ENCODE measurements at places on chromosomes 1 and 21.

- DNase-seq: no peak
These were observed 103.7 kb downstream of the BARHL2 start for GRCh38 chr1:90613371-90613770.

DNA sequence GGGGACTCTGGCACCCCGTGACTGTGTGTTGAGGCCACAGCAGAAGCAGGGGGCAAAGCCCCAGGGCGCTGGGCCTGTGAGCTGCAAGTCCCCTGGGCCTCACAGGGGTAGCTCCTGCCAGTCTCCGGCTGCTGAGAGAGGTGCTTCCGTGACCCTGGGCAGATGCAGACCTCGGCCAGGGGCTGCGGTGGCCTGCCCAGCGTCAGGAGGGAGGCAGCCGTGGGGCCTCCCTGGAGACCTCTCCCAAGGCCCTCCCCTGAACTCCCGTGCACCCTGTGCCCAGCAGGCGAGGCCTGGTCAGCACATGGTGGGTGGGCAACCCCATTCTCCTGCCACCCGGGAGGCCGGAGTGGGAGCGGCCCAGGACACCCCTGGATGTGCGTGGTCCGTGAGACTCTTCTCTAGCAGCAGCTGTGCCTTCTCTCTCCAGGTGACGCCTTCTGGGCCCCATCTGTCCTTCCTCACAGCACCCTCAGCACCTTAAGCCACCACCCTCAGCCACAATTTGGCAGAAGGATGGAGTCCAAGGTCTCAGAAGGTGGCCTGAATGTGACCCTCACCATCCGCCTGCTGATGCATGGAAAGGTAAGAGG is 85.7 kb upstream of the COL6A1 start:
- no peak for DNase-seq

GRCh38 chr1:241635556-241636152 is 4.5 kb downstream of the CHML start:
- no peak for DNase-seq

GRCh38 chr21:28773036-28773435 is 219.6 kb downstream of the LTN1 start:
- DNase-seq: no peak

DNA sequence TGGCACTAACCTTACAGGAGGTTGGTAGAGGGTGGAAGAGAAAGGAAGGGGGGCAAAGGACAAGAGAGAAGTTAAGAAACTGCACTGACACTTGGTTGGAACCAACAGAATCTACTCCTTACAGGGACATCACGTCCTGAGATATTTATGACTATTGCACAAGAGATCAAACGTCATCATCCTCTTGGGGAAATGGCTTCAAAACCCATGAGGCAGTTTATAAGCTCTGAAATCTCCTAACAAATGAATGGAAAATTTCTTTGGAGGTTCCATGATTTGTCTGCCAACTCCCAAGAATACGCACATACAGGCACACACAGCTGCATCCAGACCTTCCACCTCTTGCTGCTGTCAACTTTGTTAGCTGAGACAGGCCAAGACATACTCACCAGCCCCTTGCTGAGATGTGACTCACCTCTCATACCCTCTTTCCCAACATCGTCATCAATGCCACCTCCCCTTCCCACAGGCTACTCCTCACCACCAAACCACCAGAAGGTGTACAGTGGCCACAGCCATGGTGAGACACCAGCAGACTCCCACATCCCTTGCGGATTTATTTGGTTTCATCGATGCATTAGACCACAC is 135.5 kb downstream of the SETD4 start:
- no peak for DNase-seq

- no peak for DNase-seq
These were observed 21.3 kb upstream of the PRSS38 start for GRCh38 chr1:227793948-227794816.

- DNase-seq: no peak
These were observed 424.3 kb downstream of the PCP4 start for GRCh38 chr21:40291560-40291959.

DNA sequence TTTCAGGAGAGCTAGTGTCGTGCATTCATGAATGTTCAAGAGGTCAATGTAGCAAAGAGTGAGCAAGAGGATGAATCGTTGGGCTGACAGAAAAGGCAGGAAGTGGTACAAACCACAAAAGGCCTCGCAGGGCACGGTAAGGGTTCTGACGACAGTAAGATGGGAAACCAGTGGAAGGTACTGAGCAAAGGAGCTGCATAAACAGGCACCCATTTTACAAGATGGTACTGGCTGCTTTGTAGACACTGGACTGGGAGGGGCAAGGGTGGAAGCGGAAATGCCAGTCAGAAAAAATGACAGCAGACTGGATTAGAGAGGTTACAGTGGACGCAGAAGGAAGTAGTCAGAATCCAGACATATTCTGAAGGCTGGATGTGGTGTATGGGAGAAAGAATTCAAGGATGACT is 123.5 kb downstream of the PTPN14 start:
- DNase-seq: no peak

DNA sequence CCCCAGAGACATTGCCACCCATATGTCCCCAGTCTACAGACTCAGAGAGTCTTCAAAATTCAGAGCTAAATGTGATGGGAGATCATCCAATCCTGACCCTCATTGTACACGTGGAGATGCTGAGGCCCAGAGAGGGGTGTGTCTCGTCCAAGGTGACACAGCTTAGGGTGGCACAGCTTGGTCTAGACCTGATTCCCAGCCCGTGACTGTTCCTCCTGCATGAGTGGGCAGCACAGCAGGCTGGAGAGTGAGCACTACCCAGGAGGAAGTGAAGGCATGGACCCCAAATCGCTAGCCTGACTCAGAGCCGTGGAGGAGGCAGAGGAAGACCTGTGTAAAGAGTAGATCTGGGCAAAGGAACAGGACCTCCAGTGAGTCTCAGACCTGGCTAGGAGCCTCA is 16.4 kb downstream of the S100A7 start:
- DNase-seq: no peak

DNA sequence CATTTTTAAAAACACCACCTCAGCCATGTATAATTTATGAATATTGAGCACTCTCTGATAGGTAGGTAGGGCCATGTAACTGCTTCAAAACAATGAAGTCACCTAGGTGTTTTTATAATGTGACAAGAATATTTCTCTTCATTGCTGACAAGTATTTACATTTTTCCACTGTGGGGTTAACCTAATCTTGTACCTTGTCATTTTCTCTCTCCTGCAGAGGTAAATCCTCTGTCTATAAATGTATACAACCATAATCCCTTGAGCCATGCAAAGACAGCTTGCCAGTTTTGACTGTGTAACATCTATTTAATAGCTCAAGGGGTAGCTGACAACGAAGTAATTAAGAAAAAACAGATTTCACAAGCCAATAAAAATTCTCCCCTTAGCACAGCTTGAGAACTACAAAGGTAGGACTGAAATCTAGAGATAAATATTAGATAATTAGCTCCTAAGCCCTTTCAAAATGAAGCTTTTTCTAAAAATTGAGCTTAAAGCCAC is 137.6 kb upstream of the POGK start:
- no peak for DNase-seq

GRCh38 chr21:40839521-40839920 is 7.4 kb downstream of the DSCAM start:
- no peak for DNase-seq

GRCh38 chr1:98979463-98979862 is 25.2 kb downstream of the PLPPR5 start:
- no peak for DNase-seq

DNA sequence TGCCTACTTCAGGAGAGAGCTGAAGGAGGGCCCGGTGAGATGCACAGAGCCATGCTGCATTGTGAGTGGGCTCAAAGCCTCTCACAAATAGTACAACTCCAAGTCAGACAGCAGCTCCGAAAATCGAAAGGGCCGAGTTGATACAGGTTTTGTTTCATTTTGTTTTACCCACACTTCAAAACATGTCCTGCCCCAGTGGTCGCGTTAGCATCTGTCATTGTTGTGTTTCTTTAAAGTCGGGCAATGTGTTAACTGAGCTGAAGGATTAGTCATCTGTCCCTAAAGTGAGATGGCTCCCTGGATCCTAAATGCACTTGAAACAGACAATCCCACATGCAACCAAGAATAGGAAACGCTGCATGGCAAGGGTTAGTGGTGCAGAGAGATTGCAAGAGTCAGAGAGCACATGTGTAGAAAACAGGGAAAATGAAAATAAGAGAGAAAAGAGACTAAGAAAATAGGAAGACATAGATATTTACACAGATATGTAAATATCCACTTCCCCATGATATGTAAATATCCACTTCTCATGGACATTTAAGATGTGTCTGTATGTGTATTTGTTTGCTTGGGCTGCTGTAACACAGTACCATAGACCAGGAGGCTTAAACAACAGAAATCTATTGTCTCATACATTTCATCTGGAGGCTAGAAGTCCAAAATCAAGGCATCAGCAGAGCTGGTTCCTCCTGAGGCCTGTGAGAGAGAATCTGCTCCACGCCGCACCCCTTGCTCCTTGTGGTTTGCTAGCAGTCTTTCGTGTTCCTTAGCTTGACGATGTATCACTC is 131.4 kb upstream of the RAB4A start:
- DNase-seq: no peak

GRCh38 chr1:17678011-17678410 is 77.1 kb upstream of the ACTL8 start:
- DNase-seq: no peak

DNA sequence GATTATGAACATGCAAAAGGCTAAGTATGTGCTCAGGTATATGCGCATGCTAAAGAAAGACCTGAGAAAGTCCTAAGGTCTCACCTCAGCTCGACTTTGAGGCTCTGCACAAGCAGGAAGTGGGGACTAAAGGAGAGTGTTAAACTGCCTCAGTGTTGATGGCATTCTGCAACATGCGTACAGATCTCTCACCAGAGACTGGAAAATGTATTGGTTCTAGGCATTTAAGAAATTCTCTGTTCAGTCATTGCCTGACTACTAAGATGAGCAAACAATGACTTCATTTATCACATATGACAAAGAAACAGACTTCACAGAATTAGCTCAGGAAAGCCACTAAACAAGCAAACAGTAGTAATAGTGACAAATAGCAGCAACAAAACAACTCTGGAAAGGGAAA is 90.8 kb downstream of the USH2A start:
- DNase-seq: no peak

- DNase-seq: no peak
These were observed 153.6 kb downstream of the HIVEP3 start for GRCh38 chr1:41765152-41765551.

- no peak for DNase-seq
These were observed 3.0 kb downstream of the KCNC4 start for GRCh38 chr1:110213143-110213540.

DNA sequence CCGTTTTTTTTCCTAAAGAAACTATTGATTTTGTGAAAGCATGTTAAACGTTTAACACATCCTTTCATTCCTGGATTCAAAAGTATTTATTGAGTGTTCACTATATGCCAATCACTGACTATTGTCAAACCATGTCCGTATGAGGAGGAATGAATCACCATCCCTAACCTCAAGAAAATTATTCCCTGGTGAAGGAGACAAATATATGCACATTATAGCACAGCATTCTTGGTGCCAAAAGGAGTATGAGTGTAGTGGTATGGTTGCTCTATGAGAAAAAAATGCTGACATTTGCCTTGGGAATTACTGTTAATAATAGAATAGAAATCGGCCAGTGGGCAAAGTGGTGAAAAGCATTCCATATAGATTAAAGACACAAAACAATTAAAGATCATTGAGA is 1390.1 kb downstream of the MRPL39 start:
- DNase-seq: no peak

GRCh38 chr1:186027621-186028020 is 293.4 kb downstream of the HMCN1 start:
- no peak for DNase-seq

GRCh38 chr1:182259968-182260367 is 131.6 kb downstream of the GLUL start:
- no peak for DNase-seq

DNA sequence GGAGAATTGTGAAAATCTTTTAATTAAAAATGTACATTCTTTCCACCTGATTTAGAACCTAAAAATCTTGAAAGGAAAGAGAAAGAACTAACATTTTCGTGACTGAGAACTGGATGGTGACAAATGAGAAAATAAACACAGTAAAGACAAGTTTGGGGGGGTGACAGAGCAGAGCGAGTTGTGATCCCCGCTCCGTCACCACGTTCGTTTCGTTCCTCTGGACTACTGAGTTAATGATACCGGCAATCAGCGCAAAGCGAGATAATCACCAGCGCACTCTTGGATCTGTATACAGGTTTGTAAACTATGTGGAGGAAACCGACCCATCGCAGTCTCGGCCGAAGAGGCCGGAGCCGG is 31.2 kb upstream of the CFAP126 start:
- no peak for DNase-seq

- DNase-seq: no peak
These were observed 45.5 kb upstream of the ETS2 start for GRCh38 chr21:38760017-38760761.

All from activated CD4-positive, alpha-beta T cell treated with anti-CD3 and anti-CD28 coated beads, Interleukin-2, amount 50 U/mL, for 24 hours (primary cell).